Stimulated activated naive B cell treated with anti-CD40 and anti-IgM and Interleukin-4, amounts not matched to agents 10 μg/mL and 1 μg/mL and 100 μg/mL, for 72 hours (primary cell): ENCODE measurements at places on chromosomes 16 and 17.

GRCh38 chr17:76078860-76079534 lies at the start of gene ZACN:
TSS of gene ZACN (plus strand) at chr17:76079182. CDS start at chr17:76079265, 83 bp downstream.
- DNase-seq, result no peak

DNA sequence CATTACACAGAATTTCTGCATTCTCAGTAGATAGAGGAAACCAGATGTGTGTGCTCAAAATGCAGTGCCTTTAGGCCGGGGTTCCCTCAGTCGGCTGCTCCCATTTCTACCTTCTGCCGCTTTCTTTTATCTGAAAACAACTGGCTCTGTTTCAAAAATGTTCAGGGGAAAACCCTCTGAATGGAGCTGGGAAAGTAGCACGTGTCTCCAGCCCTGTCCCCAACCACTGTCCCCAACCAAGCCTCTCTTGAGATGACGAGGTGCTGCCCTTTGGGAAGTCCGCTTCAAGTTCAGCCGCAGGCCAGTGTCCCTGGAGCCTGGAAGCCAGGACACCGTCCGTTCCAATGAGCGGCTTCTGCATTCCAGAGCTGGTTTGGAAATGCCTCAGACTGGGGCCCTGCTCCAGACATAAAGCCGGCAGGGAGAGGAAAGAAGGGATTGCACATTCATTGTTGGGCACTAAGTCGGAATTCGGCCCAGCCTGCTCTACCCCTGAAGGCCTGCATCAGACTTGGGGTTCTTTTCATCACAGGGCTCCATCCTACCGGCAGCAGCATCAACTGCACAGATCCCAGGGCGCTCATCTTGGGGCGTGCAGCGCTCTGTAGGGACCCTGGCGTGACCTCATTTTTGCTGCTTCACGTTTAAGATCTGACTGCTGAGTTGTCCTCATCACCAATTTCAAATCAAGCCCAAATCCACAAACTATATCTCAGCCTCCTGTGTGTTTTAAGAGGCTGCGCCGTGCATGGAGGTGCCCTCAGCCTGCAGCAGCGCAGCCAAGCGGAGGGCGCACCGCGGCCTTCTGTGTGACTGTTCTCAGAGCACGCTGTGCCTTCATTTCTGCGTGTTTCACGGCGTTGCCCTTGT lies 111.3 kb downstream of the BANP start:
- no peak for DNase-seq

GRCh38 chr16:11640987-11641817 lies 27.1 kb upstream of the SNN start:
- DNase-seq, result no peak

- DNase-seq, result no peak
These were observed 933 bp downstream of the CCR7 start for GRCh38 chr17:40564195-40564882.

GRCh38 chr16:78715106-78715505 lies 615.7 kb downstream of the WWOX start:
- DNase-seq, result no peak

DNA sequence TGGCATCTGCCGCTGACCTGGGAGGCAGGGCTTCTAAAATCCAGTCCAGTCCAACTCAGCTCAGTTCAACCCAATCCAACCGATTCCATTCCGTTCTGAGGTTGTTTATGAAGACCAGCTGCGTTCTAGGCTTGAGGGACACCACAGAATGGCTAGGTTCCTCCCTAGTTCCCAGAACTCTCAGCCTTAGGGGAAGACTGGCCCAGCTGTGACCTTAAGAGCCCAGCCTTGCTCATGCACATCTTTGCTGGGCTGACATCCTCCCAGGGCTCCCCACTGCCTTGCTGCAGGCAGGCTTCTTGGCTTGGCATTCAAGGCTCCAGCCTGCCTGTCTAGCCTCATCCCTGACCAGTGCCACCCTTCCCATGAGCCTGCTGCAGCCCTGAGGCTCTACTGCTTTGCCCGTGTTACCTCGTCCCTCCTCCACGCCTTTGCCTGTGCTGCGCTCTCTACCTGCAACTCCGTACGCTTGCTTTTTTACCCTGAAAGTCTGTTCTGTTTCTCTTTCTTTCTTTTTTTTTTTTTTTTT lies 7.9 kb downstream of the SLC12A3 start:
- DNase-seq, result no peak

- DNase-seq, result no peak
These were observed 36.4 kb upstream of the APPBP2 start for GRCh38 chr17:60562421-60562820.

DNA sequence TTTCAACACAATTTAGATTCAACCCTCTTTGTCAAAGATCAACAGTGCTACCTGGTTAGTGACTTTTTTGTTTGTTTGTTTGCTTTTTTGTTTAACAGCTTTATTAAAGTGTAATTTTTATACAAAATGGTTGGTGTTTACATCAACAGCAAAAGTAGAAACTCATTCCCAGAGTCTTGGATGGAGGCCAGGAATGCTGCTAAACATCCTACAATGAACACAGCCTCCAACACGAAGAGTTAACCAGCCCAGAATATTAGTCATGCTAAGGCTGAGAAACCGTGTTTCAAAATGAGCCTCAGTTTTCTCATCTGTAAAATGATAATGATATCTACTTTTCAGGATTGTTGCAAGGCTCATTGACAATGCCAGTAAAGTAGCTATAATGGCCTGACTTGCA lies 211.0 kb upstream of the MAF start:
- no peak for DNase-seq
